ENCODE measurements at places on chromosomes 7 and 10. TPM values are rescaled to one million over a fixed set of nuclear protein-coding genes. Genes with fewer than 3 reads are reported as not detected.

The MCM10 gene
- polyA plus RNA-seq, result not detected

The HYAL4 gene
- polyA plus RNA-seq, result not detected

The PRDX3 gene
- polyA plus RNA-seq, result 410 TPM

The POMZP3 gene
- polyA plus RNA-seq, result 1.1 TPM

The AKAP9 gene
- 1.5 TPM for polyA plus RNA-seq

The MINDY4 gene
- 0.13 TPM for polyA plus RNA-seq

The STEAP1B gene
- not detected for polyA plus RNA-seq

The C10orf143 gene
- 11.6 TPM for polyA plus RNA-seq

The ERVW-1 gene
- polyA plus RNA-seq, result not detected

The CRYGN gene
- polyA plus RNA-seq, result not detected

The PBLD gene
- polyA plus RNA-seq, result 2.5 TPM

The GIMAP6 gene
- polyA plus RNA-seq, result 57.0 TPM

The ARHGEF5 gene
- not detected for polyA plus RNA-seq

The STEAP2 gene
- not detected for polyA plus RNA-seq

The TOMM7 gene
- polyA plus RNA-seq, result 93.3 TPM

The OPN4 gene
- polyA plus RNA-seq, result not detected

The GLRX3 gene
- 94.1 TPM for polyA plus RNA-seq

The HOXA5 gene
- polyA plus RNA-seq, result 1.7 TPM

The PRRT4 gene
- polyA plus RNA-seq, result not detected

The SEMA4G gene
- not detected for polyA plus RNA-seq

The TUBB8 gene
- not detected for polyA plus RNA-seq

The ARHGAP22 gene
- 1.9 TPM for polyA plus RNA-seq

The ADIRF gene
- not detected for polyA plus RNA-seq

The CCDC3 gene
- polyA plus RNA-seq, result not detected
